ENCODE measurements at places on chromosomes 2 and 18.

DNA sequence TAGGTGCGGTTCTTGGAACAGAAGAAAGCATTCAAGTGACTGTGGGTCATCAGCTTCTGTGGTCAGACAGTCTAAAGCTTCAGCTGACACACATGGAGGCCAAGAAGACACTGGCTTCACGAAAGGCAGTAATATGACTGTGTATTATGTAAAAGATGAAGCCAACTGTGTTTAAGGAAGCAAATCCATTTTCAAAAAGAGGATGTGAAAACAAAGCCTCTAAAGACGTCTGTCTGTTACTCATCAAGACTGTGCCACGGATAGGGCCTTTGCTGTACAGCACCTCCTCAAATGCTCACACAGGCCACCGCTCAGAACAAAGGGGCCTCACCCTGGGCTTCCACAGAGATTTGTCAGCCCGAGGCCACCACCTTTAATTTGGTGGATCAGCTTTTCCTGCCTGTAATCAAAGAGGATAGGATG is 21.1 kb upstream of the TMEM163 start:
- DNase-seq: no peak

GRCh38 chr2:111194835-111195621 is 74.3 kb downstream of the BCL2L11 start:
- DNase-seq: no peak

DNA sequence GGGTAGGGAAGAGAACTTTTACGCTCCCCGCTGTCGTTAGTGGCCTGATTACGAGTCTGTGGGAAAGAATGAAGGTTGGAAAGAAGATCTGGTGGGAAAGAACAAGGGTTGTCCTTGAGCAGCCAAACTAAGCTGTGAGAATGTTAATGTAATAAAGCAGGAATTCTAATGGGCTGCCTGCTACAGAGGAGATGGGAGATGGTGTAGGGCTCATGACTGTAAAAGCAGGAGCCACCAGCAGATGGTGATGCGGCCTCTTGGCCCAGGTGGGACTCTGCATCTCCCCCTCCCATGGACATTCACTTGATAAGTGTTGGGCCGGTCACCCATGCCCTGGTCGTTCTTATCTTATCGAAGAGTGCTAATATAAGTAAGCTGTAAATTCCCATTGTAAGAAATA is 150.0 kb downstream of the NEDD4L start:
- no peak for DNase-seq

DNA sequence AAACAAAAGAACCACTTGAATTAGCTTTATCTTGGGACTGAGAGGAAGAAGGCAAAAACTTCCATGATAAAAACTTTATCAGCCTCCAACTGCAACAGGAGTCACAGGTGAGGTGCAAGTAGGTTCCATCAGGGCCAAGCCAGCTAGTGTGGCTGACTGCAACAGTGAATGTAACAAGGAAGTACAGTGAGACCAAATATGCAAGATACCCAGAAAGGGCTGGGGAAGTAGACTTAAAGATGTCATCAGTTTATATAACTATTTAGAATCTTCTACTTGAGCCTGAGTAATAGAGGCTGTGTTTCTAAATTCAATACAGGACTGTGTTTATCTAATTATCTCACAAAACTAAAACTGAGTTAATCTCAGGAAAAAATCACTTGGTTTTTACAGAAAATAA is 14.8 kb downstream of the PLEKHM3 start:
- no peak for DNase-seq

DNA sequence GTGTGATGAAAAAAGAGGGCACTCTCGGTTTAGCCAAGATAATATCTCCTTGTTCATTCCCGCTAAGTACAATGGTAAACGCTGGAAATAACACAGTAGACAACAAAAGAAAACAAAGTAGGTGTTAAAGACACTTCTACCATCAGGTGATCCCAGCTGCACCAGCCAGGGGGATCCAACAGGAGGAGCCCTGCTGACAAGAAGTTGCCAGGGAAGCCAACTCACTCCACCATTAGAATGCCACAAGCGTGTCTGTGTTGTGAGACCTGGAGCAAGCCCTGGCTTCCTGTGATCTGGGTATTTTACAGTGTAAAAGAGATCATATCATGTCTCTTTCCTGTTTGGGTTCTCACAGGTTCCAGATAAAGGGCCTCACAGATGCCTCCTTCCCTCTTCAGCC is 117.0 kb downstream of the GRB14 start:
- no peak for DNase-seq

GRCh38 chr2:72914589-72915319 is 2.6 kb upstream of the EMX1 start:
- no peak for DNase-seq

GRCh38 chr2:241629762-241630435 is 7.1 kb downstream of the THAP4 start:
- DNase-seq: no peak

GRCh38 chr18:47427923-47428637 is 176.6 kb upstream of the SKOR2 start:
- DNase-seq: no peak

GRCh38 chr2:7242189-7242867 is 325.1 kb downstream of the RNF144A start:
- DNase-seq: no peak

- DNase-seq: no peak
These were observed 118.9 kb downstream of the PXDN start for GRCh38 chr2:1625281-1626001.

DNA sequence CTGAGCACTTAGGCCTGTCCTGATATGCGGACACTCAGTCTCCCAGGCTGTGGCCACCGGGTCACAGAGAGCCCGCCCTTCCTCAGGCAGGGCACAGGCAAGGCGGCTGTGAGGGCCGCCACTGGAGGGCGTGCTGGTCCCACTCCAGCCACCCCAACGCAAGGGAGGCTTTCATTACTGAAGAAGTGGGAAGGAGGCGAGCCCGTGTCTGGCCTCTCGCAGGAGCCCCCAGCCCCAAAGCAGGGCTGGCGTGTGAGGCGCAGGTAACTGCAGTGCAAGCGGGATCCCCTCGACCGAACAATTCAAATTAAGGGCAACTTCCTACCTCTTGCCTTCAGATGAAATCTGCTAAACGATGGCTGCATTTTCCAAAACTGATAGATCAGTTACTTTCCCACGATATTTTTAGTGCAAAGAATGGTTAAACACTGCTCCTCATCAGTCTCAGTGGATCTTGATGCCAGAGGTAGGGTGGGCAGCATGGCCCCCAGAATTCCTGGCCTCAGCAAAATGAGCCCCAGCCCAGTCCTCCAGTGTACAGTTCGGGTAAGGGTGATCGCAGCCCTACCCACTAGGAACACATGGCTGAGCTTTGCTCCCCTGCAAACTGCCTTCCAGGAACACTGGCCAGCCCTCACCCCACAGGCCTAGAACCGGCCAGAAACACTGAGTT is 97.2 kb downstream of the SEPTIN10 start:
- no peak for DNase-seq

- DNase-seq: no peak
These were observed 48.0 kb downstream of the KCNIP3 start for GRCh38 chr2:95345081-95345562.

GRCh38 chr2:233408366-233409285 is 54.3 kb downstream of the DGKD start:
- DNase-seq: no peak

- no peak for DNase-seq
These were observed 1.8 kb downstream of the MPV17 start for GRCh38 chr2:27320958-27321543.

DNA sequence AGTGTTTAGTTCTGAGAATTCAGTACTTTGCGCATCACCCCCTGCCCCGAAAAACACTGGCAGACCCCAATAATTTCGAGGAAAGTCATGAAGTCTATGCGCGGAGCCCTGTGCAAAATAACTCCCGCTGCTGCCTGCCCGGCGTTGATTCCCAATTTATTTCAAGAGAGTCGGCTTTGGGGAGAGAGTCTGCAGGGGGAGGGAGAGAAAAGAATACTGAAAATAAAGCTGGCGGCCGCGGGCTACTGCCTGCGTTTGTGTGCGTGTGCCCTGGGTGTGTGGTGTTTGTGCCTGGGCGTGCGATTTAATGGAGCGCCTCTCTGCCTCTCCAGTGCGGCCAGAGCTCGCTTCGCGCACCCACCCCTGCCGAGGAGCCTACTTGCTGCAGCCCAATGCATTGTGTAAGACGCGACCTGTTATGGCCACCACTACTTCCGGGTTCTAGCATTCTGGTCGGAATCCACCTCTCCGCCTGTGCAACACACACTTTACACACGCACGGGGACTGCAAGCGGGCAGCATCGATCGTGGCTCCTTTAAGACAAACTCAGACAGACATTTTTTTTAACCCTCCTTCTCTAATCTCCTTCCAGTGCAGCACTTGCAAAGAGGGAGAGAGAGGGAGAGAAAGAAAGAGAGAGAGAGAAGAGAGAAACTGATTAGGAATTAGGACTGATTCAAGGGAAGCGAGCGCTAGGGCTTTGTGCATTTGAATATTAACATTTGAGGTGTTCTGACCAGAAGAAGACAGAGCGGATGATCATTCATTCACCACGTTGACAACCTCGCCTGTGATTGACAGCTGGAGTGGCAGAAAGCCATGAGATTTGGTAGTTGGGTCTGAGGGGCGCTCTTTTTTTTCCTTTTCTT is at the start of gene MEIS1:
MEIS1 (plus strand) TSS at position 447 of the 870 bp plus-strand sequence. CDS start 732 bp downstream, outside the sequence.
- DNase-seq: no peak

GRCh38 chr2:84704505-84705244 is 176.2 kb downstream of the TRABD2A start:
- no peak for DNase-seq

GRCh38 chr2:43076676-43077075 is 149.7 kb downstream of the ZFP36L2 start:
- DNase-seq: no peak

DNA sequence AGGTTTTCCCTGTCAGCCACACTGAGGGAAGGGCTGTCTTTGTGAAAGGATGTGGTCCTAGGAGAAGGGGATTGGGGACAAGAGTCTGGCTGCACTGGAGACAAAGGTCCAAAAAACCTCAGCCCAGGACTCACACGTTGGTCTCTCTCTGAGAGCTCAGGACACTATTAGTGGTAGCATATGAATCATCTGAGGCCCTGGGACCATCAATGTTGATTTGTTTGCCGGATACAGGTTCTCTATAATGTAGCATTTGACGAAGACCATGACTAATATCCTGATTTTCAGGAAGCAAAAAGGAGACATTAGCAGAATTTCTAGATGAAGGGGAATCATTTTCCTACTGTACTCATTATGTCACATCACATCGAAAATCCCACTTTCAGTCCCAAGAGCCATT is 22.2 kb upstream of the DNAH6 start:
- DNase-seq: no peak

GRCh38 chr2:100755441-100755840 is 64.5 kb upstream of the NPAS2 start:
- no peak for DNase-seq

DNA sequence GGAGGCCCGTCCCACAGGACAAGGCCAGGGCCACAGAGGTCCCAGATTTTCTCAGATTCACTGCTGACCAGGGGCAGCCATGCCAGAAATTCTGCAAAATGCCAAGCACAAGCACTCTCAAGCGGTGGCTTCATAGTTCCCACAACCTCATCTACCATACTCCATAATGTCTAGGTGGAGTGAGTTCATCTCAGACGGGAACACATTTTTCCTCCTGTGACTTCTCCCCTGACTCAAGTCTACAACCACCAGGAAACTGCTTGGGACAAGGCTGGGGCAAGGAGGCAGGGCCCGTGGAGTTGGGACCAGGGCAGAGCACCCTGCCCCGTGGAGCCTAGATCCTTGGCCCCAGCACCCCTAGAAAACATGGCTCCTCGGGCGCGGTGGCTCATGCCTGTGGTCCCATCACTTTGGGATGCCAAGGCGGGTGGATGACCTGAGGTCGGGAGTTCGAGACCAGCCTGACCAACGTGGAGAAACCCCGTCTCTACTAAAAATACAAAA is 150.7 kb upstream of the HAAO start:
- DNase-seq: no peak

DNA sequence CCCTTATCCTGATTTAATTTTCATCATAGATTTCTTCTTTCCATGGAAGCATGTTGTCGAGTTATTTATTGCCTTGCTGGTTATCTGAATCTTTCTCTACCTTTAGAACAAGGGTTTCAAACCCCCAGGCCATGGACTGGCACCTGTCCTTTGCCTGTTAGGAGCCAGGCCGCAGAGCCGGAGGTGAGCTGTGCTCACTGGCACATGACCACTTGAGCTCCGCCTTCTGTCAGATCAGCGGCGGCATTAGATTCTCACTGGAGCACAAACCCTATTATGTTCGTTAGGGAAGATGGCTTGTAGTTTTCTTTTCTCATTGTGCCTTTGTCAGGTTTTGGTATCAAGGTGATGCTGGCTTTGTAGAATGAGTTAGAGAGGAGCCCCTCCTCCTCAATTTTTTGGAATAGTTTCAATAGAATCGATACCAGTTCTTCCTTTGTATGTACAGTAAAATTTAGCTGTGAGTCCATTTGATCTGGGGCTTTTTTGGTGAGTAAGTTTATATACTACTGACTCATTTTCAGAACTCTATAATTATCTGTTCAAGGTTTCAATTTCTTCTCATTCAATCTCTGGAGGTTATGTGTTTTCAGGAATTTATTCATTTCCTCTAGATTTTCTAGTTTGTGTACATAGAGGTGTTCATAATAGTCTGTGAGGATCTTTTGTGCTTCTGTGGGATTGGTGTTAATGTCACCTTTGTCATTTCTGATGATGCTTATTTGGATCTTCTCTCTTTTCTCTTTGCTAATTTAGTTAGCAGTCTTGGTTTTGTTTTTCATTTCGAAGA is 668.0 kb upstream of the FAM98A start:
- no peak for DNase-seq

DNA sequence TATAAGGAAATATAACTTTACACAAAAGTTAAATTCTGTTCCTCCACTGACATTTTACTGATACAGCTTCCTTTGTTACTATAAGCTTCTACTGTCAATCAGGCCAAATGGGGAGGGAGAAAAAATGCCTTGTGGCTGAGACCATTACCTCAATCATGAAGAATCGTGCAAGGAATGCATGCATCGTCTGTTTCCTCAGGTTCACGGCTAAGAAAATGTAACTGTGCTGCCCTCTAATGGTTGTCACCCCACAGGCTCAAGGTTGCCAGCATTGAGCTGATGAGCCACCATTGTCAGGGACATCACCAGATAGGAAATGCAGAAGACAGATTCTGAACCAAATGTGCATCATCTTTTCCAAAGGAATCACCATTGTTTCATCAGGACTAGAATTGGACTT is 426.9 kb downstream of the CDH2 start:
- DNase-seq: no peak

GRCh38 chr2:182283512-182283911 is 143.3 kb downstream of the PDE1A start:
- no peak for DNase-seq

DNA sequence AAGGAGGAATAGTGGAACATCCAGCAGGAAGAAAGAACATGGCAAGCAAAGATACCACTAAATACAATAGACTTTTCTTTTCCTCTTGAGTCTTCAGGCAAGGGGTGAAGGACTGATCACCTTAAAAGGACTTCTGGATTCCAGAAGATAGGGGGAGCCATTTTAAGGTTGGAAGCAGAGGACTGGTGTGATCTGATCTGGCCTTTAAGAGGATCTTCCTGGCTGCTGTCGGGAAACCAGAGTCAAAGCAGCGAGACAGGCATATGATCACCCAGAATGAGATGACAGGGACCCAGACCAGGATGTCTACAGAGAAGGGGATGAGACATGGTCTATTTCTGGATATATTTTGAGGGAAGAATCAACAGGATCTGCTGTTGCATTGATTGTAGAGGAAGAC is 558.0 kb downstream of the STK39 start:
- no peak for DNase-seq

- DNase-seq: no peak
These were observed 290.8 kb upstream of the MYT1L start for GRCh38 chr2:2621855-2622254.

GRCh38 chr2:102208774-102209173 is 22.0 kb downstream of the IL1RL2 start:
- no peak for DNase-seq

Measured in stimulated activated CD4-positive, alpha-beta T cell treated with anti-CD3 and anti-CD28 coated beads, Interleukin-1b, Interleukin-23, amount 100 ng/mL, for 1 hour (primary cell).